ENCODE measurements at places on chromosomes 2 and 18.

DNA sequence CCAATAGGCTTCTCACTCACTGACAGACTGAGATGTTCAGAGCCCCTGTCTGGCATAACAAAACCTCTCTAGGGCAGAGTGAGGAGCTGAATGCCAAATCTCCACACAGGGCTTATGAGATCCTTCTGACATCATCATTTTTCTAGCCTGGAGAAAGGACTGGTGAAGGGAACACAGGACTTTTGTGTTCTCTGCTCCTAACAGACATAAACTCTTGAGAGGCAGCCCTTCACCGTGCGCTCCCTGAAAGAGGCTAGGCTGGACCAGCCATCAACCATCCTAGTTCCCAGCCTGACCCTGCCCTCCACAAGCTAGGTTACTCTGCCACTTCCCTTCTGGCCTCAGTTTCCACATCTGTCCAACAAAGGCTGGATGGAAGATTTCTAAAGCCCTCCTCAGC lies 141.9 kb downstream of the SUCLG1 start:
- DNase-seq, result no peak

GRCh38 chr2:27807476-27807875 lies 36.0 kb downstream of the MRPL33 start:
- peak; percentile 1 for DNase-seq

DNA sequence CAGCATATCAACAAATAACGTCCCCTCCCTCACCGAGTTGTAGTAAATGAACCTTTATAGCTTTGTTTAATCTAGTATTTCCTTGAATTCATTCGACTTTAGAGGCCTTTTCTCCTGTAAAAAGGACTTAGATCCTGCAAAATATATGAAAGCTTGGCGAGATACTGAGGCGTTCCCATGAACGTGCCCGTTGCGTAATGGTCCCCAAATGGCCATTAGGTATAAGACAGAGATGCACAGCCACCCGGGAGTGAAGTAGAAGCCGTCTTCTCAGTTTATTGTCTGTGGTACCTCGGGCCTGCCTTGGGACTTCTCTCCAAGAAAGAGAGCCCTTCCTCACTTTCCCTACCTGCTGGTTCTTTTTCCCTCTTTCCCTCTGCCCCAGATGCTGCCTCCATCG lies 310.6 kb downstream of the CELF4 start:
- no peak for DNase-seq

- no peak for DNase-seq
Measured at GRCh38 chr18:76377359-76377756, 117.7 kb downstream of the ZNF516 start.

DNA sequence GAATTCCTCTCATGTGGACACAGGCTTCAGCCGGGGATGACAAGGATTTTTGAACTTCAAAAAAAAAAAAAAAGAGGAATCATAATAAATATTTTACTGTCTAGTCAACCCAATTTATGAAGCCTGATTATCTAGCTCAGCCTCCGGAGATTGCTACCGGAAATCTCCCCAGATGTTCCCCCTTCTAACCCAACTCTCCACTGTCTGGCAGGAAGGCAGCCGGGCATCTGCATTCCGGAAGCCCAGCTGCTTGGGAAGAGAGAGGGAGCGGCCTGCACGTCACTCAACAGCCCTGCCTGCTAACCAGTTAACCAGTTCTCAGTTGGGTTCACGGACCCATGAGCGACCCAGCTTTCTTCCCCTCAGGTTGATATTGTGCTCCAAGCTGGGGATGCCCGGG lies 87.2 kb upstream of the POU3F3 start:
- DNase-seq, result no peak

- no peak for DNase-seq
Measured at GRCh38 chr18:7575465-7576028, 8.4 kb downstream of the PTPRM start.

DNA sequence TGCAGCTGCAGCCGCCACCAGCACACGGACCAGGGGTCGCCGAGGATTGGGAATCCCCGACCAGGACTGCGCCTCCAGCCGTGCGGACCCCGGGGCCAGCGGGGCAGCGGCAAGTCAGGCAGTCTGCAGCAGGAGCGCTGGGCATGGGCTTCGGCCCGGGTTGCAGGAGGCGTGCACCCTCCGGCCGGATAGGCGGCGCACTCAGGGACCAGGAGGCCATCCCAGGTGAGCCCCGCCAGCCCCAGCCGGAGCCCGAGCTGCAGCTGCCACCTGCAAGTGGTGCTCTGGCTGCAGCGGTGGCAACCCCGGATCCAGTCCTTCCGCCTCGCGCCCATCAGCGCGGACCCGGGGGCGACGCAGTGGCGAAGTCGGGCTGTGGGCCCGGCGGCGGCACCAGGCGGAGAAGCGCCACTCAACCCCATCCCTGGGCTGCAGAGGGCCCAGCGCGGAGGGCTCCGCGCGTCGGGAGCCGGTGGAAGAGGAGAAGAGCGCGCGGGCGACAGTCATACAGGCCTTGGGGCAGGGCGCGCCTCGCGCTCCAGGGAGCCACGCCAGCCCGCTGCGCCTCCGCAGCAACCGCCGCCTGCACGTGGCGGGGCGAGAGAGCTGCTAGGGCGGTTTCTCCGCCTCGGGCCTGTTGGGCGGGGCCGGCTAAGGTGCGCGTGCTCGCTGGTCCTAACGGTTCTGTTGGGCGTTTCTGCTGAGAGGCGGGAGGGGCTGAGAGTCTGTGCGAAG lies 73.8 kb downstream of the RPIA start:
- DNase-seq, result peak; percentile 26

GRCh38 chr2:26840937-26841610 lies 6.9 kb upstream of the DPYSL5 start:
- DNase-seq, result peak; percentile 29

GRCh38 chr2:241563031-241563507 lies 4.5 kb downstream of the BOK start:
- no peak for DNase-seq

DNA sequence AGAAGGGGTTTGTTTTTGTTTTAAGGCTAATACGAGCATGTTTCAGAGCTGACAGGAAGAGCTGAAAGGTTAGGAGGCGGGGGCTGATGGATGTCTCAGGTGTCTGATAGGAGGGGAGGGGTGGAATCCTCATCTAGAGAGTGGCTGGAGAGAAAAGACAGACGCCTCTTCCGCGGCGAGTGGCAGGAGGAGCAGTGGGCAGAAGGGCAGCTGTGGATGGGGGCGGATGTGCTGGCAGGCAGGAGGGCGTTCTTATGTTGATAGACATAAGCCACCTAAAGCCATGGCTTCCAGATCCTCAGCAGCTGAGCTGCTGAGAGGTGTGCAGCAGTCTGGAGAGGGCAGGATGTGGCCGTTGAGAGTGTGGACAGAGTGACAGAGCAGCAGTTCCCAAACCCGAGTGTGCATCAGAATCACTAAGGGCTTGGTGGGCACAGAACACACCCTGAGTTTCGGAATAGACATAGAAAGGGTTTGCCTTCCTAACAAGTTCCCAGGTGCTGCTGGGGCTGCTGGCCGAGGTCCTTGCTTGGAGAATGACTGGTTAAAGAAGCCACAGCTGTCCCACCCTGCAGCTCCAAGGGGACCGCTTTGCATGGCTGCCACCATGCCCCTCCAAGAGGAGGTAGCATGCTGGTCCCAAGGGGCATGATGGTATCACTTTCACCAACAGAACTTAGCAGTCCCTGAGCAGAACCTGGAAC lies 3.0 kb upstream of the ITM2C start:
- DNase-seq, result no peak

- no peak for DNase-seq
Measured at GRCh38 chr18:36900466-36900865, 71.5 kb downstream of the KIAA1328 start.

- DNase-seq, result no peak
Measured at GRCh38 chr2:110865188-110865587, 132.8 kb downstream of the ACOXL start.

DNA sequence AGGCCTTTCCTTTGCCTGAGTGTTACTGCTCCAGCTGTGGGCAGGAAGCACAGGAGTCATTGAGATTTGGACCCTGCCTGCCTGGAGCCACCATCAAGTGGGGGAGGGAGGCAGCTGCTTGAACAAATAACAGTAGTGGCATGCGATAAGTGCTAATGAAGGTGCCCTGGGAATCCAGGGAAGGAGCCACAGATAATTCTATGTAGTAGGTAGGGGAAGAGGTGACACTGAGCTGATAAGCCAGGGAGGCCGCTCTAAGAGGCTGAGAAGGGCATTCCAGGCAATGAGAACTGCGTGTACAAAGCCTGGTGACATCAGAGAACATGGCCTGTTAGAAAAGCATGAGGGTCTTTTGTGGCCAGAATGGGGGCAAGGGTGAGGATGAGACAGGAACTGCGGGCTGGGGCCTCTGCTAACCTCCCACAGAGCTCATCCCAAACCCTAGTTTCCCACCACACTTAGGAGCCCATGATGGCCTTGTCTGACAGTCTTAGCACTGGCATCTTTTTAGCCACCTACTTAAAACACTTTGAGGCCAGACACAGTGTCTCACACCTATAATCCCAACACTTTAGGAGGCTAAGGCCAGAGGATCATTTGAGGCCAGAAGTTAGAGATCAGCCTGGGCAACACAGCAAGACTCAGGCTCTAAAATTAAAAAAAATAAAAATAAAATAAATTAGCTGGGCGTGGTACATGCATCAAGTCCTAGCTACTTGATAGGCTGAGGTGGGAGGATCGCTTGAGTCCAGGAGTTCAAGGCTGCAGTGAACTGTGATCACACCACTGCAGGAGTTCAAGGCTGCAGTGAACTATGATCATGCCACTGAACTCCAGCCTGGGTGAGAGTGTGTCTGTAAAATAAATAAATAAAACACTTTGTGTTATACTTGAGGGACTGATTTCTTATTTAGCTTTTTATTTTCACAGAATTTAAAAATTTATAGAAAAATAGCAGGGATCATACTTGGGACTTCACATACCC lies 58.9 kb downstream of the TET3 start:
- no peak for DNase-seq

GRCh38 chr18:75533950-75534349 lies 106.4 kb upstream of the SMIM21 start:
- DNase-seq, result no peak

- no peak for DNase-seq
Measured at GRCh38 chr18:46435031-46435430, 222.0 kb downstream of the LOXHD1 start.

- no peak for DNase-seq
Measured at GRCh38 chr18:6055711-6056110, 160.4 kb upstream of the TMEM200C start.

DNA sequence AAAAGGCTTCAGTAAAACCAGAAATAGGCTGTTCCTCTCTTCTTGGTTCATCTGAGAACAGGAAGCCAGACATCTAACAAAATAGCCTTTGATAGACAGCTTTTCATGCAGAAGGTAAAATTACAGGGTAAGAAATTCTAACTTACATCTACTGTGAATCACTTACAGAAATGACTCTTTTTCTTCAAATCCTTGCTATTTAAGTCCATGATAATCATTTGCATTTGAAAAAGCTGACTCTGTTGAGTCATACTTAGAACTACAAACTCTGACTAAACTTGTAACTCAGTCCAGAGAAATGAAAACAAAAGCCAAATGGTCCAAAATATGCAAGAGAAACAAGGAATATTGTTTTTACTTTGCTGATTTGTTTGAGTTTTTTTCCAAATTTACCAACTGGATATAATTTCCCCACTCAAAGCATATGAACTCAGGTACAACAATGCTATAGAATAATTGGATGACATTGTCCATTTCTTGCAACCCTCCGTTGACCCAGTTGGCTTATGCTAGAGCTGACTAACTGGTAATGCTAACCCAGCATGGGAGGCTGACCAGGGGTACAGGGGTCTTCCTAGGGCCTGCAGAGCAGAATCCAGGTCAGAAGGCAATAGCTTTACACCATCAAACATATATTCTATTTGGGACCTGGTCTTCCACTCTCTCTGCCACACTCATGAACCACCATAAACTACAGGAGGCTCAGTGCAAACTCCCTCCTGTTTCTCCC lies 18.8 kb upstream of the MREG start:
- DNase-seq, result no peak

GRCh38 chr2:134197445-134197844 lies 56.4 kb upstream of the MGAT5 start:
- DNase-seq, result no peak

DNA sequence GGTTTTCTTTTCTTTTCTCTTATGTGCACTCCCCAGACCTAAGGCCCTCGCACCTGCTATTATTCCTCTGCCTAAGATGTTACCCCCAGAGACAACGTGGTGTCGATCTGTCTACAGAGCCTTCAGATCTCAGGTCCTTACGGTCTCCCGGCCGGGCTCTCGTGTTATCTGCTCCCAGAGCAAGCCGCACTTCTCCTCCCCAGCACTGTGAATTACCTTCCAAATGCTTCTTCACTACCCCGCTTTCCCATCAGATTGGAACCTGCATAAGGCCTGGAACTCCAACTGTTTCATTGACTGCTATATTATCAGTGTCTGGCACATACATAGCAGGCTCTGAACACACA lies 71.2 kb upstream of the ODC1 start:
- DNase-seq, result no peak

- no peak for DNase-seq
Measured at GRCh38 chr2:146912536-146912935, 932.3 kb upstream of the ACVR2A start.

DNA sequence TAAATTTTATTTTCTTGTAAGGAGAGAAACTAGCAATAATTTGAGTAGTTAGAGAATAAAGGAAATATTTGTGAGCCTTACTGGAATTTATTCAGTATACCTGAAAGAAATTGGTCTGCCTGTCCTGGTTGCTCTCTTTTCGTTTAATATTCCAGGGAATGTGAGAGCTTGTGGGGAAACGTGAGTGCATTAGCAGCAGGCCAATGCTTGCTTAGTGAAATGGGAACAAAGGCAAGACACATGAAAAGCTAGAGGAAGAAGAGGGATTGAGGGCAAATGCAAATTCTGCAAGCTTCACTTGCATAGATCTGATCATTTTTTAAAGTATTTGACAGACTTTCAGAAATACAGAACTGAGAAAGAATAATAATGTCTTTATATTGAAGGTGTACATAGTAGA lies 111.0 kb downstream of the ERBB4 start:
- DNase-seq, result no peak

DNA sequence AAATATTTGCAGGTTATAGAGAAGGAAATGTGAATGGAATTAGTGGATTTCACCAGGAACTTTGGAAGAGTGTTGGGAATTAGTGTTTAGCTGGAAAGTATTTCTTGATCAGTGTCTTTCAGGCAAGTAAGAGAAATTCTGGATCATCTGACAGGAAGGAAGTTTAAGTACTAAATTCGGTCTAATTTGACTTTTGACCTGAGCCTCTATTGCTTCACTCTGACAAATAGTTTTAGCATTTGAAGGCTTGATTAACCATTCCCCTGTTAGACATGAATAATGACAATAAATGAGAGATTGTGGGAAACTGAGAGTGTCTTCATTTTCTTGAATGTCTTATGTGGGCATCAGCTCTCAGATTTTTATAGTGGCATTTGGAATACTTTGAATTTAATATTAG lies 16.0 kb downstream of the CCNT2 start:
- DNase-seq, result no peak

DNA sequence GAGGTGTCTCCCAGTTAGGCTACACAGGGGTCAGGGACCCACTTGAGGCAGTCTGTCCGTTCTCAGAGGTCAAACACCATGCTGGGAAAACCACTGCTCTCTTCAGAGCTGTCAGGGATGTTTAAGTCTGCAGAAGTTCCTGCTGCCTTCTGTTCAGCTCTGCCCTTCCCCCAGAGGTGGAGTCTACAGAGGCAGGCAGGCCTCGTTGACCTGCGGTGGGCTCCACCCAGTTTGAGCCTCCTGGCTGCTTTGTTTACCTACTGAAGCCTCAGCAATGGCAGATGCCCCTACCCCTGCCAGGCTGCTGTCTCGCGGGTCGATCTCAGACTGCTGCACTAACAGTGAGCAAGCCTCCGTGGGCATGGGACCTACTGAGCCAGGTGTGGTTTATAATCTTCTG lies 346.3 kb downstream of the CELF4 start:
- DNase-seq, result no peak

Measured in NCI-H1694 (cell line).